ENCODE measurements at places on chromosomes 3 and 15. TPM values are rescaled to one million over a fixed set of nuclear protein-coding genes. Genes with fewer than 3 reads are reported as not detected.

The GOLGA8Q gene
- not detected for total RNA-seq

The VIPR1 gene
- 8.5 TPM for total RNA-seq

The PYGO1 gene
- not detected for total RNA-seq

The SPTBN5 gene
- 0.11 TPM for total RNA-seq

The MOBP gene
- total RNA-seq = not detected

The ABI3BP gene
- not detected for total RNA-seq

The P3H2 gene
- total RNA-seq = not detected

The DNAH12 gene
- total RNA-seq = 0.07 TPM

DNA sequence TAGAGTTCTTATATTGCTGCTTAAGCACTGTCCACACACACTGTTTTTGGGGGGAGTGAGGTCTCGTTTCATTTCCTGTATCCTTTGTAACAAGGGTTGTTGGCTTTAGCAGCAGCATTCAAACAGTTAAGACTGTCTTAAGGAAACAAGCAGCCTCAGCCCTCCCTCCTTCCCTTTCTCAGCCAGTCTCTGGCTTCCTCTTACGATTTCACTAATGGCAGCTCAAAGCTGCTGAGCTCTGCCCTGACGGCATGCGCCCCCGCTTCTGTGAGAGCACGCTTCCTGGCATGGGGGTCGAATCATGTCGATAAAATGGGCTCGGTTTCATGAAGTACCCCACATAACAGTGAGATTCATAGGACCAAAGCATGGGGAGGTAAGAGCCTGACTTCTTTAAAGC lies 105.0 kb downstream of the KLHL25 start:
- H3K36me3 ChIP-seq = peaks cover 32% of the 10 kb centered on the region
- H3K27me3 ChIP-seq = no peaks in the 10 kb centered on the region
- peak overlapping the region; percentile 81 for H3K4me3 ChIP-seq

GRCh38 chr3:43089081-43089480 lies 16.8 kb downstream of the POMGNT2 start:
- no peaks in the 10 kb centered on the region for H3K27me3 ChIP-seq
- no peak for DNase-seq
- H3K4me1 ChIP-seq = peaks cover 9% of the 10 kb centered on the region
- H3K27ac ChIP-seq = no peak overlapping the region
- peaks cover 7% of the 10 kb centered on the region for H3K36me3 ChIP-seq

DNA sequence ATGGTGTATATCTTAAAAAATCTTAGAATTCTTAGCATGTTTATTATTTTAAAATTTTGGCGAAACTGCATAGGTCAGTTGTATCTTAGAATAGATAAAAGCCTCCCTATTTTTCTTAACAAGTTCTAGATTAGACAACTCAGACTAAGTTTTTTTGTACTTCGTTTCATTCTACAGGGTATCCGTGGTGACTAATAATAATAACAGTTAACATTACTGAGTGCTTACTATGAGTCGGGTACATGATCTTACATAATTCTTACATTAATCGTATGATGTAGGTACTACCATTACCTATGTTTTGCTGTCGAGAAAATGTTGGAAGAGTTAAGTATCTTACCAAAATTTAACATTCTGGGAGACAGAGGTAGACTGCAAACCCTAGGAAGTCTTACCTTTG lies 60.7 kb downstream of the UBE2E2 start:
- H3K27me3 ChIP-seq = no peaks in the 10 kb centered on the region
- no peaks in the 10 kb centered on the region for H3K36me3 ChIP-seq
- DNase-seq = no peak
- H3K27ac ChIP-seq = no peak overlapping the region

GRCh38 chr3:112925969-112926368 lies 48.9 kb downstream of the CD200R1 start:
- peaks cover 7% of the 10 kb centered on the region for H3K36me3 ChIP-seq
- no peaks in the 10 kb centered on the region for H3K27me3 ChIP-seq
- no peak for DNase-seq

GRCh38 chr3:100602506-100603444 lies 6.6 kb upstream of the ADGRG7 start:
- H3K4me1 ChIP-seq = peaks cover 15% of the 10 kb centered on the region
- DNase-seq = no peak
- H3K36me3 ChIP-seq = no peaks in the 10 kb centered on the region
- H3K4me3 ChIP-seq = peak overlapping the region; percentile 54
- H3K27me3 ChIP-seq = peaks cover 2% of the 10 kb centered on the region
- H3K27ac ChIP-seq = peak overlapping the region; percentile 73

- no peaks in the 10 kb centered on the region for H3K4me1 ChIP-seq
- DNase-seq = no peak
- no peaks in the 10 kb centered on the region for H3K36me3 ChIP-seq
- H3K27ac ChIP-seq = no peak overlapping the region
Measured at GRCh38 chr3:148513096-148513543, 184.6 kb upstream of the AGTR1 start.

- no peak overlapping the region for H3K4me3 ChIP-seq
- DNase-seq = no peak
- peaks cover 3% of the 10 kb centered on the region for H3K4me1 ChIP-seq
- H3K27ac ChIP-seq = no peak overlapping the region
Measured at GRCh38 chr15:68672781-68673205, 94.0 kb downstream of the CORO2B start.

GRCh38 chr3:21913791-21914190 lies 162.8 kb upstream of the ZNF385D start:
- H3K27ac ChIP-seq = no peak overlapping the region
- H3K36me3 ChIP-seq = no peaks in the 10 kb centered on the region
- H3K4me1 ChIP-seq = no peaks in the 10 kb centered on the region
- H3K4me3 ChIP-seq = no peak overlapping the region
- H3K27me3 ChIP-seq = no peaks in the 10 kb centered on the region

- peaks cover 18% of the 10 kb centered on the region for H3K4me1 ChIP-seq
- H3K27me3 ChIP-seq = no peaks in the 10 kb centered on the region
- no peak overlapping the region for H3K27ac ChIP-seq
- no peak overlapping the region for H3K4me3 ChIP-seq
Measured at GRCh38 chr15:40069178-40070165, 30.5 kb upstream of the SRP14 start.

DNA sequence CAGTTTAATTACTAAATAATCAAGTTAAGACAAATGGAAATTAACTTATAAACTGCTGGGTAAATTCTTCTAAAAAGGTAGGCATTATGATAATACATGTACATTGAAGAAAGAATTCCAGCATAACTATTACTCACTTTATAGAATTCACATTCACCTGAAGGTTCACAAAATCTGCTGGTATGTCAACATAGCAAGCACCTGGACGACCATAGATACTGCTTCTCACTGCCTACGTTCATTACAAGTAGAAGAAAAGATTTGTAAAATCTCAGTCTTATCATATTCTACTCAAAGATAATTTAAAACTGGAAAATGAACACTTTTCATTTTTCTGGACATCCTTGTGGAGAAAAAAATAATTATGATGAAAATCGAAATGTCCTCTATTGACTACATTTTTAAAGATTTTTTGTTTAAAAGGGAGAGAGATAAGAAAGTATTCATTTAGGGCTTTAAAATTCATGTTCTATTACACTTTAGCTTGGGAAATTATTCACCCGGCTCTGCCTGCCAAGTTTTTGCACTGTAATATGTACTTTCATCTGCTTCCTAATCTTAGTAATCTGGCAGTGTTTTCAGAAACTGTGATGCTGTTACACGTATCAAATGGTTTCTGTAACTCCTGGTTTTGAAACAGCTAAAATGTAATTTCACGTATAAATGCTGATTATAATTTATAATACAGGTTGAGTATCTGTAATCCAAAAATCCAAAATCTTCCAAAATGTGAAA lies 16.1 kb downstream of the HACL1 start:
- H3K27me3 ChIP-seq = no peaks in the 10 kb centered on the region
- no peak overlapping the region for H3K4me3 ChIP-seq

- no peak overlapping the region for H3K27ac ChIP-seq
- no peaks in the 10 kb centered on the region for H3K36me3 ChIP-seq
- DNase-seq = no peak
- no peaks in the 10 kb centered on the region for H3K4me1 ChIP-seq
- no peak overlapping the region for H3K4me3 ChIP-seq
Measured at GRCh38 chr3:73718326-73719110, 93.8 kb upstream of the PDZRN3 start.

- no peaks in the 10 kb centered on the region for H3K4me1 ChIP-seq
- no peak overlapping the region for H3K27ac ChIP-seq
- no peak overlapping the region for H3K4me3 ChIP-seq
- DNase-seq = no peak
Measured at GRCh38 chr3:188523291-188523690, 369.3 kb downstream of the LPP start.

- no peak overlapping the region for H3K4me3 ChIP-seq
- no peaks in the 10 kb centered on the region for H3K36me3 ChIP-seq
- no peaks in the 10 kb centered on the region for H3K27me3 ChIP-seq
- H3K27ac ChIP-seq = no peak overlapping the region
Measured at GRCh38 chr3:32843510-32844321, 25.9 kb downstream of the TRIM71 start.

All from activated CD8-positive, alpha-beta T cell treated with anti-CD3 and anti-CD28 coated beads for 36 hours (primary cell).